ENCODE measurements at places on chromosomes 12 and 14.

- peak; percentile 26 for DNase-seq
Observed at GRCh38 chr14:75258079-75258802, 20.4 kb upstream of the FOS start.

DNA sequence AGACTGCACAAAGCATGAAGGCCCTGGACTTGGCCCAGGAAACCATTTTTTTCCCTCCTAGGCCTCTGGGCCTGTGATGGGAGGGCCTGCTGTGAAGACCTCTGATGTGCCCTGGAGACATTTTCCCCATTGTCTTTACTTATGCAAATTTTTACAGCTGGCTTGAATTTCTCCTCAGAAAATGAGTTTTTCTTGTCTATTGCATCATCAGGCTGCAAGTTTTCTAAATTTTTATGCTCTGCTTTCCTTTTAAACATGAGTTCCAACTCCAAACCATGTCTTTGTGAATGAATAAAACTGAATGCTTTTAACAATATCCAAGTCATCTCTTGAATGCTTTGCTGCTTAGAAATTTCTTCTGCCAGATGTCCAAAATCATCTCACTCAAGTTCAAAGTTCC lies 43.7 kb upstream of the TRHDE start:
- DNase-seq: no peak

DNA sequence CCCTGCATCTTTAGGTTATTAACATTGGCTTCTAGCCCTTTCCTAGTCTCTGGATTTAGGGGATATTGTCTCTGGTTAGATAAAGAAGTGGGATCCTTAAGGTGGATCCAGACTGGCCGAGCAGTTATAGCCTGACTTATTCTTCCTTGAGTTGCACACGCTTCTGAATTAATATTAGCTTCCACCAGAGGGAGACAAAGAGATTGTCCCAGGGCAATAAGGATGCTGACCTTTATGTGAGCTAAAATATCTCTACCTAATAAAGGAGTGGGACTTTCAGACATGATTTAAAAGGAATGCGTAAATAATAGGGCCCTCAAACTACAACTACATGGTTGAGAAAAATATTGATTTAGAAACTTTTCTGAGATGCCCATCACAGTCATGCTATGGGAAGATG lies 139.7 kb downstream of the SLCO1B3 start:
- DNase-seq: peak; percentile 2

DNA sequence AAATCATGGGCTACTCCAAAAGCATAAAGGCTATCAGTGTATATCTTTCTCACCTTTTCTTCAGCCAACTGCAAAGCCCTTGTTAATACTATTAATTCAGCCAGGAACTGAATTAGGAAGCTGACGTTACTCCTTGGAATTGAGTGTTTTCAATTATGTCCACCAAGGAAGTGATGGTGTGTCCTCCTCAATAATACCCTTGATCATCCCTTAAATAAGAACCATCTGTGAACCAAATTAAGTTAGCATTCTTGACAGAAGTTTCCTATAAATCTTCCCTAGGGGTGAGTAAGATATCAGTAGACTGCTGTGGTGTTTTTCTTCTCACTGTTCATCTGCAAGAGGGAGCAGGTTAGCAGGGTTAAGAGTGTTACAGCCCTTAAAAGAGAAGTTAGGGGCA lies 252.3 kb upstream of the AVPR1A start:
- no peak for DNase-seq

GRCh38 chr12:5691943-5692342 lies 253.1 kb downstream of the ANO2 start:
- no peak for DNase-seq

- no peak for DNase-seq
Observed at GRCh38 chr12:117356048-117356447, 5.4 kb downstream of the NOS1 start.

DNA sequence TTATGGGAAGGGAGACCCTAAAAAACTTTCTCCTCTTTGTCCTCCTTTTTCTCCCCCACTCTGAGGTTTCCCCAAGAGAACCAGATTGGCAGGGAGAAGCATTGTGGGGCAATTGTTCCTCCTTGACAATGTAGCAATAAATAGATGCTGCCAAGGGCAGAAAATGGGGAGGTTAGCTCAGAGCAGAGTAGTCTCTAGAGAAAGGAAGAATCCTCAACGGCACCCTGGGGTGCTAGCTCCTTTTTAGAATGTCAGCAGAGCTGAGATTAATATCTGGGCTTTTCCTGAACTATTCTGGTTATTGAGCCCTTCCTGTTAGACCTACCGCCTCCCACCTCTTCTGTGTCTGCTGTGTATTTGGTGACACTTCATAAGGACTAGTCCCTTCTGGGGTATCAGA lies 4.6 kb upstream of the RPS26 start:
- DNase-seq: no peak

GRCh38 chr12:107378609-107379008 lies 285.3 kb upstream of the CRY1 start:
- DNase-seq: no peak

DNA sequence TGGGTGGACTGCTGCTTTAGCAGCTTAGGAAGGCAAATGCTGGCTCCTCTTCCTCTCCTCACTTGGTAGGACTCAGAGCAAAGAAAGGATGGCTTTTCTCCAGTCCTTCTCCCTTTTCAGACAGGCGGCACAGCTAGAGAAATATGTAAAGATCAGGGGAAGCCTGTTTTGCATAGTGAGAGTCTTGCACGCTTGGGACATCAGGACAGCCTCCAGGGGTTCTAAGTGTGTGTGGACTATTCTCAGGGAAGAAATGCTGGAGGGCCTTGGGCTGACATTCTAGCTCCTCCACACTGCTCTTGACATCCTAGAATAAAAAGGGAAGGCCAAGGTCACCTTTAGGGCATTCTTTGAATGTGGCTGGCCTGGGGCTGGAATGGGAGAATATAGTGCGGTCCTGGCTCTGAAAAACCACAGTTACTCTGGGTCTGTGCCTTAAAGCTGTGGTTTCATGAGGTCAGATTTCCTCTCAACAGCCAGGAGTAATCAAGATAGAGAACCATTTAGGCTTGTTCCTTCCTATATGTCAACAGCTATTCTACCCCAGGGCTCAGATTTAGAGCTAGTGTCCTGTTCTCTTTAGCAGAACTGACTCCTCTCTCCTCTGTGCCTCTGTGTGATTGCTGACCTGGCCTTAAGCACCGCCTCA lies 24.3 kb downstream of the CMA1 start:
- DNase-seq: peak; percentile 17

DNA sequence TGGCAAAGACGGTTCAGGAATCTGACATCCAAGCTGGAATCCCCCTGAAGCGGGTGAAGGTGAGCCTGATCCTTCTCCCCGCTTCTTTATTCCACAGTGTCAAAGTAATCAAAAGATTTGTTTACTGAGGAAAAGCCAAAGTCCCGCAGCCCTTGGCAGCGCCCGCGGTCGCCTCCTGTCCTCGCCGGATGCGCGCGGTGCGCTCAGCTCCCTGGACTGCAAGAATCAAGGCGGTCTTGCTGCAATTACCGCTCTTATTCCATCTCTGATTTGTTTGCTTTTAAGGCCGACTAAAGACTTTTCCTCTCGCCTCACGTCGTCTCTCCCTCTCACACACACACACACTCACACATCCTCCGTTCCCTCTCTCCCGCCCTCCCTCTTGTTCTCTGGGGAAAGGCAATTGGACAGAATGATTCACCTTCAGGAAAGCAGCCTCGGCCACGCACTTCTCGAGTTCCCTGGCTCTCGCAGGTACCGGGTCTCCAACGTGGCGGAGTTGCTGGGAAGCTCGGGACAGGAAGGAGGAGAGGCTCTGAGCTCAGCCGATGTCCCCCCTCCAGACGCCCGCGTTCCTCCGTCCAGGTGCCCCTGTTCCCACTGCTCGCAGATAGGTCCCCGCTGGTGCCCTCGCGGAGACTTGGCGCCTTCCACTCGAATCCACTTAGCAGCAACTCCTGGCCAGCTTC lies 68.6 kb upstream of the USP15 start:
- peak; percentile 6 for DNase-seq

DNA sequence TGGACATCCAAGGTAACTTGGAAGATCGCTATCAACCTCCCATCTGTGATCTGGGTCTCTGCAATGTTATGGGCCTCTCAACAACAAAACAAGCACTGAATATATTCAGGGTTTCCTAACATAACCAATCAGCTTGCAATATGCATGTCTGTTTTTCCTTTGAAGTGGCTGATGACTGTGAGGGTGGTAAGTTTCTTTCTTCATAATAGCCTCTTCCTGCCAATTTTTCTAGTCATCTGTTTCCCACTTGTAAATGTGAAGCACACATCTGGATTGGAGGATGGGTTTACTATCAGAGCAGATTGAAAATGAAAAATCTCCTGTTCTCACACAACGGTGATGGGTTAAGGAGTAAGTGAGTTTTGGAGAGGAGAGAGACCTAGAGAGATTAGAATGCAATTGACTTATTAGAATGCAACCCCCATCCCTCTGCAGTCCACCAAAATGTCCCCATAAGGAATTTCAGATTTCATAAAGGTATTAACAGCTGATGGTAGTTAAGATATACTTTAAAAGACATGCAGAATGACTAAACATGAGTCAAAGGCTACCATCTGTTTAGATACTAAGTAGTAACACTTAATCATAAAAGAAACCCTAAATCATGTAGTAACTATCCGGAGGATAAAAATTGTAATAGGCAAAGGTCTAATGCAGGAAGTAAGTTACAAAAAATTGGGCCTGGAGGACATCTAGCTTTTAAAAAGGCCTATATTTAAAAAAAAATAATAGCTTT lies 58.4 kb upstream of the SAV1 start:
- DNase-seq: peak; percentile 96

DNA sequence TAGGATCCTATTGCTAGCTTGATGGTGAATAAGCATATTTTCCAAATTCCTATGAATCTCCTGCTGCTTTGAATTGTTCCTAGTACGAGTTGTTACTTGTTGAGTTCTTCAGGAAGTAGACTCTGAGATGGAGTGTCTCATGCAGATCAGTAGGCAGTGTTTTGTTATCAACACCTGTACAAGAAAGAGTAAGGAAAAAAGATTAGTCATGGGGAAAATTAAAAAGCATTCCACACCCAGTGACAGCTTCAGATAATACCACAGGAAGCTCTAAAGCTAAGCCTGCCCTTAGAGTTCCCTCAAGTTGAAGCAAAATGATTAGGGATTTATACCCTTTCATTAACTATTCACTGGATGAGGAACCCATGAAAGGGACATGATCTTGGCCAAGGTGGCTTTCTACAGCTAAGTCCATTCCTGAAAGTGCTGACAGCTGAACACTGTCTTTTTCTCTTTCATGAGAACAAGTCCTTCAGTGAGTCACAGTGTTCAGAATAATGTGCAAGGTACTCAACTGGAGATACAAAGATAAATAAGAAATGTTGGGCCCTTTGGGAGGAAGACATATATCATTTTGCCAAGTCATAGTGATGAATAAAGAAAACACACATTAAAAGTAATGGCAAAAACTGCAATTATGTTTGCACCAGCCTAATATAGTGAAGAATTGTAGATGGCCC lies 49.1 kb downstream of the CCER1 start:
- DNase-seq: peak; percentile 24

DNA sequence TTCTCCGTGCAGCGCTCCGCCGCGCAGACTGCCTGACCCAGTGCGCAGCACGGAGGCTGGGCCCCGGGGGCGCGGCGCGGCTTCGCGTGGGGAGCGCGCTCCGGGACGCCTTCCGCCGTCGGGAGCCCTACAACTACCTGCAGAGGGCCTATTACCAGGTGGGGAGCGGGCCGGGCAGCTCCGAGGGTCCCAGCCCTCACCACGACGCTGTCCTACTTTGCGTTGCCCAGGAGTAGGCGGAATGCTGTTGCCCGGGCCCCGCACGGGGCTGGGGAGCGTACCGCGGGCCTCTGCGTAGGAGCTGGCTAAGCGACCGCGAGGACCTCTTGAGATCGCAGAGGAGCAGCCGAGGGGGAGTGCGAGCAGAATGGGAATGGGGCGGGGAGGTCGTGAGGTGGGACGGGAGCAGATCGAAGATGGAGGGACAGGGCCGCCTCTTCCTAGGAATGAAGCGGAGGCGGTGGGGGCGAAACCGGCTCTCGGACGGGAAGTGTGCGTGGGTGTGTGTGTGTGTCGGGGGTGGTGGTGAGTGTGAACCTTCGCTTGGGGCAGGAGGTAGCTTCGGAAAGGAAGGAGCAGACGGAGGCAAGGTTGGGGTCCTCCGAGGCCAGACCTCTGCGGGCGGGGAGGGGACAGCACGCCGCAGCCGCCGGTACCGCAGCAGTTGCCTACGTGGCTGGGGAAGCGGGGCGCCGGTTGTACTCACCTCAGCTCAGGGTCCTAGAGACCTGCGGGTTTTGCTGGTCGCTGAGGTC lies 751 bp downstream of the P3H3 start:
- DNase-seq: peak; percentile 65

DNA sequence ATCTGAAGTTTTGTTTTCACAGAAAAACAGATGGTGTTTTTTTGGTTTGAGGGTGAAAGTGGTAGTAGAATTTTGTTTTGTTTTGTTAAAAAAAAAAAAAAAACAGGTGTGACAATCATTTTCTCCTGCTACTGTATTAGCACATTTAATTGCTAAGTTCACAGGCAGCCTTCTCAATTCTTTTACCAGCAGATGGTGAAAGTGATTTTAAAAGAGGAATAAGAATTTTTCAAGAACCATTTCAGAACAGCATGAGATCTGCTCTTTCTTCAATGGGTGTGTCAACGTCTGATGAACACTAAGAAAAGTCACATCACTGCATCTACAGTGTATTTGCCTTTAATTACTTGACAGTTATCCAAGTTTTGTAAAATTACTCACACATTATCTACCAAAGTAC lies 303.7 kb upstream of the USP15 start:
- no peak for DNase-seq

DNA sequence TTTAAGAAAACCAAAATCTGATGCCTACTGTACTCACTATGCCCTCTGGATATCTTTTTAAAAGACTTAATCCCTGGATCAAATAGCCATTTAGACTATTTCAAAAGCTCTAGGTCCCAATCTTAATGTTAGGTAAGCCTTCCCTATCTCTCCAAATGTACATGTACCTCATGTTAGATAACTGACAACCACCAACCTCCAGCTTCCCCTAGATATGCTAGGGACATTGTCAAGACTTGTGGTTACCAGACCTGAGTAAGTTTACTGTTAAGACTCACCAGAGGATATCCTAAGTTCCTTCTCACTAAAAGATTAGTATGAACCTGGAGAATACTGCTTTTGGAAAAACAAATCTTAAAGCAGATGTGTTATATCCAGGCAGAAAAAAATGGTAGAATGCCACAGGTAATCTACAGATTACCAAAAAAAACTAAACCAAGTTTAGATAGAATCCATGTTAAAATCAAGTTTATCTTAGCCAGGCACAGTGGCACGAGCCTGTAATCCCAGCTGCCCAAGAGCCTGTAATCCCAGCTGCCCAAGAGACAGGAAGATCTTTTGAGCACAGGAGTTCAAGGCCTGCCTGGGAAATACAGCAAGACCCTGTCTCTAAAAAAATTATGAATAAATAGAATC lies 9.7 kb downstream of the NAP1L1 start:
- DNase-seq: no peak

- DNase-seq: no peak
Observed at GRCh38 chr12:103369929-103370328, 125.8 kb downstream of the C12orf42 start.

DNA sequence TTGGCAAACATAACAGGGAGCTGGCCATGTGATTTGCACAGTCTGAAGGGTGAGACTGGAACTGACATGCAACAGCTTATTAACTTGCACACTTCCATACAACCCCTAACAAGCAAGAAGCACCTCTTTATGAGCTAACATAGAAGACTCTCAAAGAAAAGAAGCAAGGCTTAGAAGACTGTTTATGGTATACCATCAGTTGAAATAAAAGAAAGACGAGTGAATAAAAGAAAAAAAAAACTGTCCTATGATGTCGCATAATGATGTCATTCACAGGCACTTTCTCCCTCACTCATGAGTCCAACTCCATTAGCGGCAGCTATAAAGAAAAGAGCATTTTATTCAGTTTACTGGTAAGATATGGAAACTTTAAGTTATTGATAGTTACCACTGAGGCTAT lies 3.3 kb upstream of the MDM1 start:
- no peak for DNase-seq
